ENCODE measurements at places on chromosomes 1 and 21. TPM values are rescaled to one million over a fixed set of nuclear protein-coding genes. Genes with fewer than 3 reads are reported as not detected.

- no peak for DNase-seq
Observed at GRCh38 chr1:193543259-193543658, 356.8 kb upstream of the B3GALT2 start.

- DNase-seq = no peak
Observed at GRCh38 chr1:162609306-162609705, 23.0 kb upstream of the DDR2 start.

DNA sequence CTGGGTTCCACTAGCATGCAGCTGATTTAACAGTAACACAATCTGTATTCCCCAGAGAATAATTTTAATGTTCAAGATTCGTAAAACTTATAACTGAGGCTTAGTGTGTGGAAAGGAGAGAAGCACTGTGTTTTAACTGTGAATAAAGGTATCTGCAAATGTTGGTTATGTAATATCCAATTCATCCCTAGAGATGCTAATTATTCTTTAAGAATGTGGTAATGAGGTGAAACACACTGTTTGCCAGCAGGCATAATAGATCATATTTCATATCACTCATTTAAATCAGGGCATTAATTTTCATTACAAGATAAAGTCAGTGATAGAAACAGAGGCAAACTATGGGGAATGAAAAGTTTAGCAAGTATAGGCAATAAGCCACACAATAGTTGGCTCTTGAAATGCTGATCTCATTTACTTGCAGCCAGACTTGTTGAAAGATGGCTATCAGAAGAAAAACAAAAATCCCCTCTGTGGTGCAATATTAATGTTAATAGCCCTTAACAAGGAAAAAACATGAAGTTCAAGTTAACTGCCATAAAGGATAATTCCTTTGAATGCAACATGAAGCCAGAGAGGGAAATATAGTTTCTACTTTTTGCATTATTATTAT, 33.4 kb downstream of the HMCN1 start:
- DNase-seq = no peak

Gene CD84
- total RNA-seq = 8.8 TPM

Gene DISP3
- not detected for total RNA-seq

DNA sequence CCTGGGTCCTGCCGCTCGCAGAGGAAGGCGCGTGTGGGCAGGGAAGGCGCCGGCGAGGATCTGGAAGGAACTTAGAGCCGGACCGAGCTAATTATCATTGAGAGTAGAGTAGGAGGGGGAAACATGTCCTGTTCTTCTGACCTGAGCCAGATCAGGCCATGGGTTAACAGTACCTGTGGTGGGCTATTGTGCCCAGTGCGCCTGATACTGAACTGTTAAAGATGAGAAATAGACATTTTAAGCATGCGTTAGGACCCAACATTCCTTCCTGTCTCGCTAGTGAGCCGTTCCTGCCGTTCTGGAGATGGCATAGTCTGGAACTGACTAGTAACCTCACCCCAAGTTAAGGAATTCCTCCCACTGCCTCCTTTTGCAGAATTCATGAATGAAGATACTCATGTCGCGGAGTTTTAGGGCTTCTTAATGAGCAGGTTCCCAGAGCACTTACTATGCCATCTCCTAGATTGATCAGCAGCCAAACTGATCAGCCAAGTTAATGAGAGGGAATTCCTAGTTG, 870 bp downstream of the STRIP1 start:
- no peak for DNase-seq

Gene CLDN17
- not detected for total RNA-seq

GRCh38 chr1:53934170-53934765, 11.2 kb downstream of the IFT25 start:
- no peak for DNase-seq

Gene ASTN1
- total RNA-seq = 0.25 TPM

GRCh38 chr1:98515744-98516143, 145.8 kb upstream of the SNX7 start:
- DNase-seq = no peak

All from liver (tissue), 10 donors.